Urinary bladder (tissue), 4 donors: ENCODE measurements at places on chromosomes 12 and 14. TPM values are rescaled to one million over a fixed set of nuclear protein-coding genes. Genes with fewer than 3 reads are reported as not detected.

GRCh38 chr12:79763766-79764452 is 73.1 kb upstream of the PAWR start:
- no peak for DNase-seq

DNA sequence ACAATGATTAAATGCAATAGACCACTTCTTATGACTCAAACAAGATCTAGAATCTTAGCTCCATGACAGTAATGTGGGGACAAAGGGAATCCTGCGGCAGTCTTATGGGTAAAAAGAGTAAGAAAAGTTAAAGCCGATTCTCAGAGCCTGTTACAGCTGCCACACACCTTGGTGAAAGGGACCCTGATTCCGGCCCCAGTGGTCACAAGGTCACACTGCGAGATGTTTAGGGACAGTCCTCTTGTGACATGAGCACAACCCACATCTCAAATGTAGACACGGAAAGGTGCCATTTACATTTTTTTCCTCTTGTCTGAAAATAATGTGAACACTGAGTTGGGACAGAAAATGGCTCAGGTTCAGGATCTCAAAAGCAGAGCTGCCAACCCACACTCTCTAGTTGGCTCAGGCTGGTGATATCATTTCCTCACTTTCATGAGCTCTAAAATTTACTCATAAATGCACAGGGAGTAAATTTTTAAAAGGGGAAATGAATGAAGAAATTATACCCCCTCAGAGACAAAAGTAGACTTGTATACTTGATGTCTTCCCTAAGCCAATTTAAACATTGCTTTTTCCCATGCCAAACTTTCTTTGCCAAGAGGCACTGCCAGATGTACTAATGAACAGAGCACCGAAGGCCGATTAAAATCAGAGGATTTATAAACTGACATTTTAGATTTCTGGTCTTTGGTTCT is 113.1 kb upstream of the OVCH1 start:
- no peak for DNase-seq

DNA sequence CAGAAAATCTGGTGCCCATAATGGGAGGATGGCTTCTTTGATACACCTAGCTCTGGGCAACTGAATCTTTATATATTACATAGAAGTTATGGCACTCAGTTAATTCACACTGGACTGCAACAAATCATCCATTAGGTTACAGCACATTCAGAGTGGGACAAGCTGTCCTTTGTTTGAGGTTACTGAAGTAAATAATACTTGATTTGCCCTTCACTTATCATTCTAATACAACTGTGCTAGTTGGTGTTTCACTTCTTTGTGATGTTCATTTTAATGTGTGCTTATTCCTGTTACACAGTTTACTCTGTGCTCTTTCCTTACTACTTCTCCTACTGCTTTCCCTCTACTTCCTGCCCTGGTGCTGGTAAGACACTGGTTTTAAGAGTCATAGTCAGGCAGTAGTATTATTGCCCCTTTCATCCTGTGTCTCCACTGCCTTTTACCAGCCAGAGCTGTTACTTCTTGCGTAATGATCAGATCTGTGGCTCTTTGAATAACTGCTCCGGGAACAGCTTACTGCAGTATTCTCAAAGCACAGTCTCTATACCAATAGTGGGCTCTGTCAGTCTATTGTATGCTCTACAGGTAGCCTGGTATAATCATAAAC is 36.4 kb upstream of the GXYLT1 start:
- no peak for DNase-seq

DNA sequence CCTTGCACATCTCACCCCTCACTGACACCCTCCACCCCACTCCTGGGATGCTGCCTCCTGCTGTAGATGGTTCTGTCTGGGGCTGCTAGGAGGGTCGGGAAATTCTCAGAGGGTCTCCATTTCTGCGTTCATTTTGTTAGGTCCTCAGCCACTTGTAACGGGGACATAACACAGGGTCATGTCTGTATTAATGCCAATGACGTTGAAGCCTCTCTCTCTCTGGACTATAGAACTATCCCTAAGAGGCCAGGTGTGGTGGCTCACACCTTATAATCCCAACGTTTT is 14.6 kb downstream of the SIVA1 start:
- no peak for DNase-seq

Gene HCAR1
- polyA plus RNA-seq: 0.46 TPM

Gene KRT77
- not detected for polyA plus RNA-seq

Gene KLHL28
- polyA plus RNA-seq: 5.6 TPM
